ENCODE measurements at places on chromosomes 5 and 9. TPM values are rescaled to one million over a fixed set of nuclear protein-coding genes. Genes with fewer than 3 reads are reported as not detected.

Gene NEK6
- 2.0 TPM for total RNA-seq

Gene RNF208
- total RNA-seq, result 2.3 TPM

Gene C5orf58
- not detected for total RNA-seq

Gene HK3
- 5.7 TPM for total RNA-seq

Gene ANKDD1B
- not detected for total RNA-seq

Gene PTGS1
- 34.5 TPM for total RNA-seq

Gene TUSC1
- total RNA-seq, result 18.3 TPM

Gene RFK
- 10.3 TPM for total RNA-seq

Gene PCBD2
- total RNA-seq, result 12.8 TPM

DNA sequence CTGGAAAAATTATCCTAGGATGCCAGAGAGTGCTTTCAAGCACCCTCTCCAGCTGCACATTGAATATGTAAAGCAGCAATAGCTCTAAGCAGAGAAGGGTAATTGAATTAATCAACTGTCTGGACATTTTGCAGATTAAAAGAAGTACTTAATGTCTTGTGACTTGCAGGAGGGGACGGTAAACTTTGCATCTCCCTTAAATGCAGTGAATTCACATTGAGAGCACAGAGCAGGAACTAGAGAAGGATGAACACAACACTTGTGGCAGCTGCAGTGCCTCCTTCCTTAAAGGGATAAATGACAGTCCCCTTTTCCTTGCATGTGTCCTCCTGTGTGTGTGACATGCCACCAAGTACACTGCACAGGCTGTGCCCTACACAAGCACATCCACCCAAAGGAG, 7.4 kb upstream of the CDK5RAP2 start:
- no peaks in the 10 kb centered on the region for H3K27me3 ChIP-seq
- no peaks in the 10 kb centered on the region for H3K36me3 ChIP-seq
- H3K4me1 ChIP-seq, result no peaks in the 10 kb centered on the region
- H3K27ac ChIP-seq, result no peak overlapping the region
- DNase-seq, result no peak

DNA sequence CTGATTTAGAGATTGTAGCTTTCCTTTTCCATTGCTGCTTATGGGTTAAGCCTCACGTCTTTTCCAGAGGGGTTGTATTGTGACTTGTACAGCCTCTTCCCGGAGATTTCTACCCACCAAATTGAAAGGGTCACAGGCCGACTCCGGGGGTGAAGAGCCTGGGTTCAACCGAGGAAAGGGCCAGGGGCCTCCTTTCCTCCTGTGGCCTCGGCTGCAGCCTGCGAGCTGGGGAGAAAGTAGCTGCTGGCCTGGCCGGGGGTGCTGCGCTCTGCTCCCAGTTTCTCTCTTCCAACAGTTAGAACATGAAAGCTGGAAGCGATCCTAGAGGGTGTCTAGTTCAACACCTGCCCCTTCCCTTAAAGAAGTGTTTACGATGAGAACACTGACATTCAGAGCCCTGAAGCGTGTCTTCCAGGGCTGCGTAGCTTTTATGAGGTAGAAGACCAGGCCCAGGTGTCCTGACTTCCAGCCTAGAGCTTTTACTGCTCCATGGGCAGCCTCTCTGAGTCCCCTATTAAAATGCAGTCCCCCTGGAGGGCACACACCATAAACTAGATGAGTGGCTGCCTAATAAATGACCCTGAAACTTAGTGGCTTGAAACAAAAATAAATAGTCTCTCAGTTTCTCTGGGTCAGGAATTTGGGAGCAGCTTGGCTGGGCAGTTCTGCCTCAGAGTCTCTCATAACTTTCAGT, 56.9 kb downstream of the ACER2 start:
- H3K36me3 ChIP-seq, result no peaks in the 10 kb centered on the region
- no peak for DNase-seq
- no peaks in the 10 kb centered on the region for H3K27me3 ChIP-seq

GRCh38 chr5:15080219-15080618, 208.6 kb upstream of the ANKH start:
- H3K36me3 ChIP-seq, result no peaks in the 10 kb centered on the region
- DNase-seq, result no peak
- H3K27me3 ChIP-seq, result no peaks in the 10 kb centered on the region
- H3K4me3 ChIP-seq, result no peak overlapping the region

DNA sequence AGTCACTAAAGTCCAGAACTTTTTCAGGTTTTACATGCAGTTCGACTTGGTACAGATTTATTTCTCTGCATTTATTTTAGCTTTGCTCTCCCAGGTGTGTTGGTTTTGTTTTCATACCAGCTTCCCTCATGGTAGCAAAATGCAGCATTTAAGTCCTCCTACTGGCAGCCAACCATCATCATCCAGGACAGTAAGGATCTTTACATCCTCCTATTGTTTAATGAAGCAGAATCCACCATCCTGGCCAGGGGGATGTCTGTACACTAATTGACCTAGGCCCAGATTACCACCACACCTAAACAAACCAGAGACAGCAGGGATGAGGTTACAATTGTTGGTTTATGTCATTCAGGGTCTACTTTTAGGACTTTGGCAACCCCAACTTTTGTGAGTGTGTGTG, 22.3 kb downstream of the CAMK4 start:
- no peak overlapping the region for H3K4me3 ChIP-seq
- no peak for DNase-seq
- no peak overlapping the region for H3K27ac ChIP-seq
- H3K27me3 ChIP-seq, result no peaks in the 10 kb centered on the region
- H3K4me1 ChIP-seq, result no peaks in the 10 kb centered on the region

- H3K36me3 ChIP-seq, result peaks cover 97% of the 10 kb centered on the region
- no peak for DNase-seq
- no peak overlapping the region for H3K27ac ChIP-seq
- H3K4me1 ChIP-seq, result no peaks in the 10 kb centered on the region
- no peak overlapping the region for H3K4me3 ChIP-seq
- no peaks in the 10 kb centered on the region for H3K27me3 ChIP-seq
Observed at GRCh38 chr9:123070198-123070597, 36.7 kb downstream of the GPR21 start.

GRCh38 chr5:2989517-2989916, 238.0 kb upstream of the IRX2 start:
- H3K27me3 ChIP-seq, result no peaks in the 10 kb centered on the region
- no peaks in the 10 kb centered on the region for H3K36me3 ChIP-seq
- no peak for DNase-seq
- H3K4me3 ChIP-seq, result no peak overlapping the region
- H3K27ac ChIP-seq, result no peak overlapping the region

DNA sequence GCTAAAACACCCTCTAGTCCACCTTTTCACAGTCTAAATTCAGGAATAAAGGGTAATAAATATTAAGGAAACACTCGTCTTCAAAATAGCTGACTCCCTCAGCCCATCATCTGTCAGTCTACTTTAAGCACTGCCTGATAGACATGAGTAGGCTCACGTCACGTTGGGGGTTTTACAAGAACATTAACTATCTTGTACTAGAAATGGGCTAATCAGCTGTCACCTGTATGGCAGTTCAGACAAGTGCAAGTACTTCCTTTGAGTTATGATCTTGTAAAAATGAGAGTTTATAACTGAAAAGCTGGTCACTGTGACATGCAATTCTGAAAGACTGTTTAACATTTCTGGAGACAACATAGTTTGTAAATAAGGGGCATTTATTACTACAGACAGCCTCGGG, 936.7 kb upstream of the CTNND2 start:
- no peaks in the 10 kb centered on the region for H3K27me3 ChIP-seq
- DNase-seq, result no peak
- no peaks in the 10 kb centered on the region for H3K4me1 ChIP-seq
- H3K27ac ChIP-seq, result no peak overlapping the region
- H3K36me3 ChIP-seq, result no peaks in the 10 kb centered on the region

- H3K27me3 ChIP-seq, result no peaks in the 10 kb centered on the region
- H3K4me3 ChIP-seq, result no peak overlapping the region
- H3K27ac ChIP-seq, result peak overlapping the region; percentile 54
- DNase-seq, result no peak
- H3K4me1 ChIP-seq, result peaks cover 29% of the 10 kb centered on the region
Observed at GRCh38 chr5:68225188-68225910, 9.8 kb downstream of the PIK3R1 start.

DNA sequence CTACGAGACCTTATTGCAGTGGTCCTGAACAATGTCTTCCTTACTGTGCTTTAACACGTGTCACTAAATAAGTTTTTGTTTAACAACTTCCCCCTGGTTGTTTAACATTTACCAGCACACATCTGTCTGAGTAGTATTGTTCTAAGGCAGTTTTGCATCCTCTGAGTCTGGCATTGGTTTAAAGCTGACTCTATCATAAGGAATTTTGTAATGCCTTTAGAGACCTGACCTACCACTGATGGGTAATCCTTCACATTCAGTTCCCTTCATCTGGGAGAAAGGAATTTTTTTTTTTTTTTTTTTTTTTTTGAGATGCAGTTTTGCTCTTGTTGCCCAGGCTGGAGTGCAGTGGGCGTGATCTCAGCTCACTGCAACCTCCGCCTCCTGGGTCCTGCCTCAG, 20.0 kb upstream of the PCAT7 start:
- no peak overlapping the region for H3K4me3 ChIP-seq
- no peaks in the 10 kb centered on the region for H3K36me3 ChIP-seq
- no peaks in the 10 kb centered on the region for H3K4me1 ChIP-seq

GRCh38 chr9:91817106-91817492, 132.9 kb downstream of the ROR2 start:
- DNase-seq, result no peak
- H3K36me3 ChIP-seq, result no peaks in the 10 kb centered on the region
- H3K4me3 ChIP-seq, result no peak overlapping the region
- H3K4me1 ChIP-seq, result no peaks in the 10 kb centered on the region

DNA sequence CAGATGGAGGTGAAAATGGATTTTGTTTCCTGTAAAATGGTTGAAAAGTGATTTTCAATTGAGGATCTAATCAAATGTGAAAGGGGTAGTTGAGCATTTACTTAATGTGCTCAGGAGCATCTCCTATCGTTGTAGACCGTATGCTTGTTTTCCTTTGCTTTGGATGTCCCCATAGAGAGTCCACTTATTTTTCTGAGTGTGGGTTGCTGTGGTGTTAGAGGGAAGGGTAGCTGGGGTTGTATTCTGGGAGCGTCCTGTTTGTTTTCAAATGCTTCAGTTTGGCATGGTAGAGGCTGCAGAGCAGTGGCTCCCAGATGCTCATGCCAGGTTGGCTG, 154.1 kb downstream of the MAT2B start:
- H3K36me3 ChIP-seq, result no peaks in the 10 kb centered on the region
- DNase-seq, result no peak
- H3K4me3 ChIP-seq, result no peak overlapping the region
- H3K4me1 ChIP-seq, result no peaks in the 10 kb centered on the region
- H3K27ac ChIP-seq, result no peak overlapping the region

- no peaks in the 10 kb centered on the region for H3K4me1 ChIP-seq
- no peak overlapping the region for H3K4me3 ChIP-seq
- no peak for DNase-seq
Observed at GRCh38 chr9:19441730-19442129, 32.9 kb downstream of the ACER2 start.

GRCh38 chr9:108845507-108845906, 10.3 kb downstream of the ACTL7B start:
- no peaks in the 10 kb centered on the region for H3K36me3 ChIP-seq
- peaks cover 32% of the 10 kb centered on the region for H3K4me1 ChIP-seq
- no peaks in the 10 kb centered on the region for H3K27me3 ChIP-seq
- H3K27ac ChIP-seq, result no peak overlapping the region
- DNase-seq, result no peak

DNA sequence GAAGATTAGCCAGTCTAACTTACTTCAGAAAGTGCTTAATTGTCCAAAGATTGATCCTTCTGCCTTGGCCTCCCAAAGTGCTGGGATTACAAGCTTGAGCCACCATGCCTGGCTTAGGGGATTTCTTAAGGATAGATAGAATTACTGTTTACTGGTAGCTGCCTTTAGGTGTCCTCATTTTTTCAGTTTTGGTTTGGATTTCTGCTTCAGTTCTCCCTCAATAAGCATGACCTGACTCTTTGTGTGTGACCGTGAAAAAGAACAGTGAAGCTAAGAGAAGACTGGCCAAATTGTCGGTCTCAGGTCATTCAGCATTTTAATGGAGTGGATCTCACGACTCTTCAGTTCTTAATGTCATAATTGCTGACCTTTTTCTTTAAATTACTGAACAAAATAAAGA, 22.9 kb upstream of the CMYA5 start:
- no peaks in the 10 kb centered on the region for H3K27me3 ChIP-seq
- H3K36me3 ChIP-seq, result peaks cover 4% of the 10 kb centered on the region
- no peak overlapping the region for H3K27ac ChIP-seq
- H3K4me3 ChIP-seq, result no peak overlapping the region

Data from esophagus squamous epithelium (tissue), 5 donors.